ENCODE measurements at places on chromosomes 12 and 14. TPM values are rescaled to one million over a fixed set of nuclear protein-coding genes. Genes with fewer than 3 reads are reported as not detected.

Gene ABCC9
- not detected for total RNA-seq

- H3K27me3 ChIP-seq = peaks cover 17% of the 10 kb centered on the region
- H3K4me1 ChIP-seq = peaks cover 13% of the 10 kb centered on the region
- H3K27ac ChIP-seq = peak overlapping the region; percentile 78
- no peak for DNase-seq
Observed at GRCh38 chr12:65156366-65156841, 13.0 kb upstream of the LEMD3 start.

DNA sequence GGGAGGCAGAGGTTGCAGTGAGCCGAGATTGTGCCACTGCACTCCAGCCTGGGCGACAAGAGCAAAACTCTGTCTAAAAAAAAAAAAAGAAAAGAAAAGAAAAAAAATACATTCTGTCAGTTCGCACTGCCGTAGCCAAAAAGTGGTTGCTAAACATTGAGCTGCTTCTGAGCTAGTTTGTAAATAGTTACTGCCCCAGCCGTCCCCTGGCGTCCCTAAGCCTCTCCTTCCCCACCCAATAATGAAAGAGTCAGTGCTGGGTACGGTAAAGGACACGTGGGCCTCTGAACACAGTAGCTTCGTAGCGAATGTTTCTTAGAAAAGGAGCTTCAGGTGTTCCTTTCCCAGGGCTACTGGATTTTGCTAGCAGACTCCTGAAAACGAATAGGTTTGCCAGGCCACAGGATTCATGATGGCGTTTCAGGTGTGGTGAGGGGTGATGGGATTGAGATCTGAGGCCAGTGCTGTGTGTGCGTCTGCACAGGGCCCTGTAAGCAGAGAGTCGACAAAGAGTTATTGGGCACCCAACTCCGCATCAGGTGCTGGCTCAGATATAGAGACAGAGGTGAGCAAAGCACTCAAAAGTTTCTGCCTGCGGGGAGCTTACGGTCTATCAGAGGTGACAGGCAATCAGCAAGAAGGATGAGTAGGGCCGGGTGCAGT, 94.1 kb downstream of the LGMN start:
- H3K36me3 ChIP-seq = peaks cover 69% of the 10 kb centered on the region
- DNase-seq = no peak
- no peaks in the 10 kb centered on the region for H3K27me3 ChIP-seq
- peak overlapping the region; percentile 98 for H3K27ac ChIP-seq

DNA sequence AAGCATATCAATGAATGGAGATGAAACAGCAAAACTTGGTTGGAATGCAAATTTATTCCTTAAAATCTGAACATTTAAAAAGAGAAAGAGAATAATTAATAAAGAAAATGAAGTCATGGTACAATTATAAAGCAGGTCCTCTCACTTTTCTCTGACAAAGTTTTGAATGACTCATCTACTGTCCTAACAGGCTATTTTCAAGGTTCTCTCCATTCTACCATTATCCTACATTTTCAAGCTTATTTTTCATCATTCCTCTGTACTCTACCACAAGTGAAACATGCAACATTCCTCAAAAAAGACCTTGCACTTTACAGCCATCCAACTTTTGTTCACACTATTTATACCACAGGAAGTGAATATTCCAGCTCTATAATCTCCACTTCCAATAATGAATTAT, 36.9 kb upstream of the AP4S1 start:
- DNase-seq = no peak
- no peak overlapping the region for H3K27ac ChIP-seq
- H3K4me1 ChIP-seq = peaks cover 33% of the 10 kb centered on the region
- no peaks in the 10 kb centered on the region for H3K27me3 ChIP-seq
- no peak overlapping the region for H3K4me3 ChIP-seq
- peaks cover 12% of the 10 kb centered on the region for H3K36me3 ChIP-seq

Gene AMN1
- total RNA-seq = 2.7 TPM

GRCh38 chr12:29239336-29239735, 90.3 kb downstream of the FAR2 start:
- no peak overlapping the region for H3K27ac ChIP-seq
- peaks cover 16% of the 10 kb centered on the region for H3K4me1 ChIP-seq
- no peak for DNase-seq
- no peaks in the 10 kb centered on the region for H3K36me3 ChIP-seq
- H3K27me3 ChIP-seq = peaks cover 10% of the 10 kb centered on the region

DNA sequence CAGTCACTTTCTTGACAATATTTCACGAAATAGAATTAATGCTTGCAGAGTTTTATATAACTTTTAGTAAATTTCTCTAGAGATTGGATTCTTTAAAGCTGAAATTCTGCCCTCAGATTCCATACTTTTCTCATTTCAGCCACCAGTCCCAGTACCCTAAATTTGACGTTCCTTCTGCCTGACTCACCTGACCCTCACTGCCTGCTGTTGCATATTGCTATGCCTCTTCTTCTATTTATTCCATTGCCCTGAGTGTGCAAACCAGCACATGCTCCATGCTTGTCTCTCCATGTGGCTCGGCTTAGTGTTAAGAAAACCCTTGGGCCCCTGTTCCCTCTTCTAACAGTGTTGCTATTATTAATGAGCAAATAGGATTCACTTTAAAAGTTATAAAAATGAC, 533.3 kb downstream of the LRFN5 start:
- no peak overlapping the region for H3K4me3 ChIP-seq
- no peak for DNase-seq
- H3K36me3 ChIP-seq = no peaks in the 10 kb centered on the region
- H3K4me1 ChIP-seq = no peaks in the 10 kb centered on the region
- no peak overlapping the region for H3K27ac ChIP-seq
- no peaks in the 10 kb centered on the region for H3K27me3 ChIP-seq

Gene GALNT8
- total RNA-seq = not detected

Gene LTB4R
- total RNA-seq = 9.3 TPM

DNA sequence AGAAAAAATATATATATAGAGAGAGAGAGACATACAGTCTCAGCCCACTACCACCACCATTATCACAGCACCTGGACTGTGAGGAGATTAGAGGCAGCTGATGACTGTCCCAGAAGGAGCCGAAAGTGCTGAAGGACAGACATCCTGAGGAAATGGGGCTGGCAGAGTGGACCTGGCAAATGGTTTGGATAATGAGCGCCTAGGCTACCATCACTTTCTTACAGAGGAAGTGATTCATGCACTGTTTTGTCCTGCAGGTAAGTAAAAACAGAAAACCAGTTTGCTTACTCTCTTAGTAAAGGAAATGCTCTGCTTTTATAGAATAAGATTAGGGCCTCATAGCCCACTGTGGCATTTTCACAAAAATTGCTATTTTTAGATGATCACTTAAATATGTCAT, 28.6 kb upstream of the DNM1L start:
- no peaks in the 10 kb centered on the region for H3K27me3 ChIP-seq
- H3K4me1 ChIP-seq = no peaks in the 10 kb centered on the region
- DNase-seq = no peak
- H3K36me3 ChIP-seq = no peaks in the 10 kb centered on the region
- no peak overlapping the region for H3K4me3 ChIP-seq

DNA sequence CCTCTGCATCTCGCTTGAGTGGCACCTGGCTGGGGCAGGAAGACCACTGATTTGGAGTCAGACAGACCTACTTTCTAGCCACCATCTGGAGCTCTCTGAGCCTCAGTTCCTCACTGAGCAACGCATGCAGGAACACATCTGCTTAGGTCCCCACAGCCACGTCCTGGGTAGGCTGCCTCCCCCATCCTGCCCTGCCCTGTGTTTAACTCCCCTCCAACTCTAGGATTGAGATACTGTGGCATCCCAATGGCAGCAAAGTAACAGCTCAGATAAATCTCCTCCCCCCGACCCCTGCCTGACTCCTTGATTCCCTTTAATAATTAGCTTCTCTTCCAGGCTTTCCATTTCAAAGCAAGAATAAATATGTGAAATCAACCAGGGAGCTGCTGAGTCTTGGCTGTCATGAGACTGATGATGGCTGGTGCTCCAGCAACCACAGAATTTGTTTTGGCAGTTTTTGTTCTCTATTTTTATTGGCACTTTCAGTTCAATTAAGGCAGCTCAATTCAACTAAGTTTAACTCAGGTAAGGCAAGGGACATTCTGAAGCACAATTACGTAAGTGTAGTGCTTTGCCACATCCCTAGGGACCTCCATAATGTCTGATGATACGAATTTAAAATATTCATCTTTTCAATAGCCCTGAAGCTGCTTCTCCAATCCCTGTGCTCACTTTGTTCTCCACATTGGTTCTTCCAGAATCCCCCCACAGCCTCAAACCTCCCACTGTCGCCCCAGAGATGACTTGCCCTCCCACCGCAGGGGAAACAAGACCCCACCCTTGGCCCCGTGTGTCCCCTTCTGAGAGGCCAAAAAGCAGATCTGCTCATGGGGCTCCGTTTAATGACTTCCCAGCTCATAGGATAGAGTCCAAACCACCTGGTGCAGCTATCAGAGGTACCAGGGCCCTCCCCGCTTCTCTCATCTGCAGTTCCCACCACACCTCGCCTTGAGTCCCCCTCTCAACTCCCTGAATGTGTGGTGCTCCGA, 58.2 kb downstream of the ESR2 start:
- peaks cover 2% of the 10 kb centered on the region for H3K36me3 ChIP-seq
- H3K4me3 ChIP-seq = no peak overlapping the region
- no peaks in the 10 kb centered on the region for H3K27me3 ChIP-seq

- no peak overlapping the region for H3K27ac ChIP-seq
- DNase-seq = no peak
- peaks cover 77% of the 10 kb centered on the region for H3K27me3 ChIP-seq
- H3K36me3 ChIP-seq = no peaks in the 10 kb centered on the region
Observed at GRCh38 chr14:73242357-73242901, 5.1 kb downstream of the PAPLN start.

DNA sequence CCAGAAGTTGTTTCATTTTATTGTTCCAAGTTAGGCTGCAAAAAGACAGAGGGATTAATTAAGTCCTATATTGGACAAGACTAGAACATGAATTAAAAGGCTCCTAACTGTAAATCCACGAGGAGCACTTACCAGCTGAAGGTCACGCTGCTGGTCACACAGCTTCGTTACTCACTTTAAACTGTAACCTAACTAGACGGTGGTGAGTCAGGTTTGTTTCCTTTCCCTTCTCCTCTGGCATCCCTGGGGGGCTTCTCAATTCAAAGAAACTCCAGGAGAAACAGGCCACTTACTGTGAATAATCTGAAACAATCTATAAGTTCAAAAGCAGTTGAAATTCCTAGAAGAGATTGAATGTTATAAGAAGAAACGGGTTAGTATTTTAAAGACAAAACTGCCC, 331.4 kb downstream of the BCAT1 start:
- H3K4me3 ChIP-seq = no peak overlapping the region
- no peaks in the 10 kb centered on the region for H3K27me3 ChIP-seq
- no peaks in the 10 kb centered on the region for H3K4me1 ChIP-seq
- no peaks in the 10 kb centered on the region for H3K36me3 ChIP-seq
- no peak for DNase-seq

Gene LRCOL1
- total RNA-seq = not detected

DNA sequence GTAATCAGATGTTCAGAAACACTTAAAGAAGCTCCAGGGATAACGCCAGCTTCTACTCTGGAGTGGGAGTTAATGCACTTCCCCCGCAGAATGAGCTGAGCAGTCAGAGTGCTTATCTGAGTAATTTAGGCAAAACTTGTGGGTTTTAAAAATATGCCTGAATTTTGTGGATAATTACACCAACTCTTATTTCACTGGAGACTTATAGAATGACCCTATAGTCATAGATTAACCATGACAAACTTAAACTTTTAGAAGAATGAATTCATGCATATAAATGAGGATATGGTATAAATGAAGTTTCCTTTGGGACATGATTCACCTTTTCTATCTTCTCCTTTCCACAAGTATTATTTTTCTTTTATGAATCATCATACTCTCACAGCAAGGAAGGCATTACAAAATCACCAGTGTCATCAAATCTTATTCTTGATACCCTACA, 241.1 kb upstream of the FBXO33 start:
- DNase-seq = no peak
- no peaks in the 10 kb centered on the region for H3K27me3 ChIP-seq
- peak overlapping the region; percentile 31 for H3K27ac ChIP-seq
- peaks cover 22% of the 10 kb centered on the region for H3K4me1 ChIP-seq
- H3K36me3 ChIP-seq = no peaks in the 10 kb centered on the region
- H3K4me3 ChIP-seq = no peak overlapping the region

All from activated naive CD8-positive, alpha-beta T cell treated with anti-CD3 and anti-CD28 coated beads for 36 hours (primary cell).